RKO (cell line): ENCODE measurements at places on chromosomes 1 and 21.

- no peak for DNase-seq
Observed at GRCh38 chr1:25765136-25765922, 34.7 kb upstream of the SELENON start.

DNA sequence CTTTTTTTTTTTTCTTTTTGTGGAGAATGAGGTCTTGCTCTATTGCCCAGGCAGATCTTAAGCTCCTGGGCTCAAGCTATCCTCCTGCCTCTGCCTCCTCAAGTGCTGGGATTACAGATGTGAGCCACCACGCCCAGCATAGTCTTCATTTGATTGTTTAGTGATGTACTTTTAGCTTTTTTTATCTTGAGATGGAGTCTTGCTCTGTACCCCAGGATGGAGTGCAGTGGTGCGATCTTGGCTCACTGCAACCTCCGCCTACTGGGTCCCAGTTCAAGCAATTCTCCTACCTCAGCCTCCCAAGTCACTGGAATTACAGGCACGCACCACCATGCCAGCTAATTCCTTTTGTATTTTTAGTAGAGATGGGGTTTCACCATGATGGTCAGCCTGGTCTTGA is 24.0 kb upstream of the LRRC3 start:
- no peak for DNase-seq

GRCh38 chr1:208177656-208178055 is 66.5 kb downstream of the PLXNA2 start:
- no peak for DNase-seq

DNA sequence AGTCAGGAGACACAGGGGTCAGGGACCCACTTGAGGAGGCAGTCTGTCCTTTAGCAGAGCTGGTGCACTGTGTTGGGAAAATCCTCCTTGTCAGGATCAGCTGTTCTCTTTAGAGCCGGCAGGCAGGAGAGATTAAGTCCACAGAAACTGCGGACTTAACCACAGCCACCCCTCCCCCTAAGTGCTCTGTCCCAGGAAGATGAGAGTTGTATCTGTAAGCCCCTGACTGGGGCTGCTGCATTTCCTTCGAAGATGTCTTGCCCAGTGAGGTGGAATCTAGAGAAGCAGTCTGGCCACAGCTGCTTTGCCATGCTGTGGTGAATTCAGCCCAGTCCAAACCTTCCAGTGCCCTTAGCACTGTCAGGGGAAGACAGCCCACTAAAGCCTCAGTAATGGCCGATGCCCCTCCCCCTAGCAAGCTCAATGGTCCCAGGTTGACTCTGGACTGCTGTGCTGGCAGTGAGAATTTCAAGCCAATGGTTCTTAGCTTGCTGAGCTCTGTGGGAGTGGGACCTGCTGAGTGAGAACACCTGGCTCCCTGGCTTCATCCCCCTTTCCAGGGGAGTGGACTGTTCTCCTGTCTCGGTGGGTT is 172.8 kb downstream of the ST6GALNAC3 start:
- no peak for DNase-seq

DNA sequence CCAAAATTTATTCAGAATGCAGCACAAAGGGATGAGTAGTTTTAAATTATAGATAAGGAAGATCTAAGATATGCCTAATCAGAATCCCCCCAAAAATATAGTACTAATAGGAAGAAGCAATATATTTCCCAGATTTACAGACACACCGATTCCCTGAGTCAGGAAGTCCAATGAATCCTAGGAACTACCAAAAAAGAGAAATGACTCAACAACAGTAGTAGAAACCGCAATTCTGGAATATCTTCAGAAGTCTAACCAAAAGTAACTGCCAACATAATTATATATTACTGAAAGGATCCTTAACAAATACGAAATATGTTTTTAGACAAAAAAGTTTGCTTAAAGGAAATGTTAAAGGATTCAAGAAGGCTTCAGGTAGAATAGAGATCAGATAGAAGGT is 10.3 kb downstream of the AHCTF1 start:
- DNase-seq: no peak

GRCh38 chr21:26153758-26154157 is 16.8 kb downstream of the APP start:
- DNase-seq: no peak

GRCh38 chr21:25898671-25899070 is 163.9 kb downstream of the GABPA start:
- no peak for DNase-seq

- DNase-seq: no peak
Observed at GRCh38 chr1:113918243-113918642, 10.9 kb upstream of the HIPK1 start.

GRCh38 chr21:45153358-45154318 is 79.3 kb downstream of the ADARB1 start:
- DNase-seq: no peak
